Renal cortical epithelial cell (primary cell): ENCODE measurements at places on chromosomes 7 and 10. TPM values are rescaled to one million over a fixed set of nuclear protein-coding genes. Genes with fewer than 3 reads are reported as not detected.

GRCh38 chr7:17207220-17207619 lies 91.2 kb upstream of the AHR start:
- no peak for DNase-seq

The CYP26C1 gene
- total RNA-seq, result 0.52 and 0.65 TPM in 2 replicates

The AGBL3 gene
- total RNA-seq, result 2.3 and 3.6 TPM in 2 replicates

DNA sequence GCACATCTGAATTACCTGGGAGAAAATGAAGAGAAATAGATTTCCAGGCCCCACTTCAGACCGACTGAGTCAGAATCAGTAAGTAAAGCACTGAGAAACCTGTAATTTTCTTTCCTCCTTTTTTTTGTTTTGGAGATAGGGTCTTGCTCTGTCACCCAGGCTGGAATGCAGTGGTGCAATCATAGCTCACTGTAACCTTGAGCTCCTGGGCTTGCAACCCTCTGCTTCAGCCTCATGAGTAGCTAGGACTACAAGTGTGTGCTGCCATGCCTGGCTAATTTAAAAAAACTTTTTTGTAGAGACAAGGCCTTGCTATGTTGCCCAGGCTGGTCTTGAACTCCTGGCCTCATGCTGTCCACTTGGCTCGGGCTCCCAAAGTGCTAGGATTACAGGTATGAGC lies 260.2 kb downstream of the STK31 start:
- no peak for DNase-seq

DNA sequence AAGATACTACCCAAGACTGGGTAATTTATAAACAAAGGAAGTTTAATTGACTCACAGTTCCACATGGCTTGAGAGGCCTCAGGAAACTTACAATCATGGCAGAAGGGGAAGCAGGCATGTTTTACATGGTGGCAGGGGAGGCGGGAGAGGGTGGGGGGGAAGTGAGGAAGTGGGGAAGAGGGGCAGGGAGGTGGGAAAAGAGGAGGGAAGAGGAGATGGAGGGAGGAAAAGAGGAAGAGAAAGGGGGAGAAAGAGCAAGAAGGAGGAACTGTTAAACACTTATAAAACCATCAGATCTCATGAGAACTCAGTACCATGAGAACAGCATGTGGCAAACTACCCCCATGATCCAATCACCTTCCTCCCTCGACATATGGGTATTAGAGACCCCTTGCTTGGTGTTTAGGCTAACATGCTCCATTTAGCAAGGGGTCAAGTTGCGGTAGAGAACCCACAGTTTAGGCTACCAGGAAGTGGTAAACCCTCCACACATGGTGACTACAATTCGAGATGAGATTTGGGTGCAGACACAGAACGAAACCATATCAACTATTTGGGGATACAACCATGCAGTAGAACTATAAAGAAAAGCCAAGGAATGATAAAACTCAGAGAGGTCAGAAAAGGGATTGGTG lies 3.5 kb upstream of the LMBR1 start:
- no peak for DNase-seq

- no peak for DNase-seq
Measured at GRCh38 chr7:69817121-69817520, 218.8 kb downstream of the AUTS2 start.

The POT1 gene
- total RNA-seq, result 23.6 and 29.7 TPM in 2 replicates

DNA sequence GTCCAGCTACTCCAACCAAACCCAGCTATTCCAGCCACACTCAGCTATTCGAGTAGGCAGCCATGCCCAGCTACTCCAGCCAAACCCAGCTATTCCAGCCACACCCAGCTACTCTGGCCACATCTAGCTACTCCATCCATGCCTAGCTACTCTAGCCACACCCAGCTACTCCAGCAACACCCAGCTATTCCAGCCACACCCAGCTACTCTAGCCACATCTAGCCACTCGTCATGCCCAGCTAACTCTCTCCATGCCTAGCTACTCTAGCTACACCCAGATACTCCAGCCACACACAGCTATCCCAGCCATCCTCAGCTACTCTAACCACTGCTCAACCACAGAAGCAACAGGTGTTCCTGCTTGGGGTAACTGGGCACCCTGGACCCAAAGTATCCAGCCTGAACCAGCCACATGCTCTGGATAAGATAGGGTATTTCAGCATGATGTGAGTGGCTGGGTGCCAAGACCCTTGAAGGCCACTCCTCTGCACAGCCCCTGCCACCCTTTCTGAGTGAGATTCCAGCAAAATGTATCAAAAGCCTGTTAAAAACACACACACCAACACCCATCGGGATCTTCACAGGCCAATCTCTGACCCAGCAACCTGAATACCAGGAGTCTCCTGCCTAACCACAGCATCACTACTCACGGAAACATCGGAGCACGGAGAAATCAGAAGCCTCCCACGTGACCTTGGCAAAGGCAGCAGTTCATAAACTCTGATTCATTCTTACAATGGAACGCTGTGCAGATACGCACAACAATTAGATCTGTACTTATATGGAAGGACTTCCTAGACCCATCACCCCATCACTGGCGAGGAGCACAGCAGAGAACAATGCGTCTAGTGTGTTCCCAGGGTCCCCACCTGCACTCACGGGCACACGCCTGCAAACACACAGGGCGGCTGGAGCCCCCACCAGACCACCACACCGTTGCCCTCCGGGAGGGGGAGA lies 51.8 kb upstream of the DNAAF5 start:
- no peak for DNase-seq

GRCh38 chr7:108248821-108249220 lies 118.7 kb upstream of the LAMB4 start:
- no peak for DNase-seq

DNA sequence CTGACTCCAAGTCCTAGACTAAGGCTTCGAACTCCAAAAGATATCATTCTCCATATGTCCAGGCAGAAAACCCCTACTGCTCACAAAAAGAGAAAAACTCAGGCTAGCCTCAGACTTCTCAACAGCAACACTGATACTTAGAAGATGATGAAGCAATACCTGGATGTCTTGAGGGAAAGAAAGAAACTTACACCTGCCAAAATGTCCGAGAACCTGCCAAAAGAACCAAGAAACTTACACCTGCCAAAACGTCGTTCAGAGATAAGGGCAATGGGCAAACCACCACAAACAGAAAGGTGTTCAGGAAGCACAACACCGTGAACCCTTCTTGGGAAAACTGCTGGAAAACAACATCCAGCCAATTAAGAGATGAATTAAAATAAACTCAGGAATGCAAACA lies 15.3 kb downstream of the ABLIM1 start:
- no peak for DNase-seq

The LRMDA gene
- total RNA-seq, result 8.7 and 11.7 TPM in 2 replicates

DNA sequence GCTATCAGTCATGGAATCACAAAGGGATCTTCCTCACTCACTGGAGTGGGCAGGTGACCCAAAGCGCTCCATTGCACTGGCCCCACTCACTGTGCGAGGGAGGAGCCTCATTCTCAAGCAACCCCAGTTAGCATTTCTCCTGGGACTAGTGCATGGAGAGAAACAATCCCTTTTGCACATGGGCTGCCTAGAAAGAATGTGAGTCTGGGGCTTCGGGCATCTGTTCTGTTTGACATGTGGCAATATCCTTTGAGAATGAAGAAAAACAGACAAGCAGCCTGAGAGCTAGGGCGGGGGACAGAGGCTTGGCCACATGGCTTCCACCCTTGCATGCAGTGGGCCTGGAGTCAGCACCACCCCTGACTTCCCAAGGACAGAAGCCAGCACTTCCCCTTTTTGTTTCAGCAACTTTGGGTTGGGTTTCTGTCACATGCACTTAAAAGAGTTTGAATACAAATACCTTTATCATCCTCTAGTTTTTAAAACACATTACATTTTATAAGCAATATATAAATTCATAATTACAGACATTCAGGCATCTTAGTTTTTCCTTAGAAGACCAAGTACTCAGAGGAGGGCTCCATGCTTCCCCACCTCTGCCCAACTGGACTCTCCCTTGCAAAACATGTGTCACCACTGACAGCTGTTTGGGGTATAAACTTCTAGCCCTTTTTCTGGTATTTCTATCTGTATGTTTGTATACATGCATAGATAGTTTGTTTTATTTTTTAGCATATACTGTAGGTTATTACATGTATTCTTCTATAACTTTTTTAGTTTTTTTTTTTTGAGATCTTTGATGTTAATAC lies 73.8 kb downstream of the RBM20 start:
- DNase-seq, result no peak

DNA sequence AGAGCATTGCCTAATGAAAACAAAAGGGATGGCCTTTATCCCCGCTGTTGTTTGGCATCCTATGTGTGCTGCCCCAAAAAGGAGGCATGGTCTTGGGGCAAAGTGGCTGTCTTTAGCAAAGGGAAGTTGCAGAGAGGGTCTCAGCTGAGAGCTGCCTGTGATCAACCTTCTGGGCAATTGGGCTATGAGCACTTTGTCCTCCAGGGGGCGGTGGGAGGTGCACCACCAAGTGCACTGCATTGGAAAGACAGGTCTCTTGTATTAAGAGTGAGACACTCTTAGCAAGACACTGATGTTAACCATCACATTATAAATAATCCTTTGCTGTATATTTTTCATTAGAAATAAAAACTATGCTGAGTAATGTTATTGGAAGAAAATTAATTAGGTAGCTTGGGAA lies 314.8 kb downstream of the POM121L12 start:
- DNase-seq, result peak; percentile 42

The ARHGEF35 gene
- total RNA-seq, result 22.4 and 25.0 TPM in 2 replicates

The HEPACAM2 gene
- 0.10 TPM in 1 of 2 replicates, not detected in the other for total RNA-seq

DNA sequence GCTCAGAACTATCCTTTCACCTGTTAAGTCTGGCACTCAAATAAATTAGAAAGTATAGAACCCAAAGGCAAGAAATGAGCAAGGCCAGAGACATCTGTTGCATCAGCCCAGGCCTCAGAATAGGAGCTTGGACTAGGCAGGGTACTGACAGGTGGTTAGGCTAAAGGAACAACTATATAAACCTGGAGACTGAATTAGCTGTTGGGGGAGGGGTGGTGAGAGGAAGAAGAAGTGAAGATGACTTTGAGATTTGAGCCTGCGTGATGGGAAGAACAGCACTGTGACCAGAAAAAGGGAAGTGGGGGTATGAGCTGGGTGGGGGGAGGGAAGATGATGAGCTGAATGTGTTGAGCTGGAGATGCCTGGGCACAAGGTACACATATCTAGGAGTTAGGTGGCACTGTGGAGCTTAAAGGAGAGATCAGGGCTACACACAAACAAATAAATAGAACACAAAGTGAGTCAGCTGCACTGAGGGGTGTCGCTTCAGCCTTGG lies 244.7 kb downstream of the PTEN start:
- DNase-seq, result peak; percentile 42

The CCL24 gene
- total RNA-seq, result not detected in 2 replicates

DNA sequence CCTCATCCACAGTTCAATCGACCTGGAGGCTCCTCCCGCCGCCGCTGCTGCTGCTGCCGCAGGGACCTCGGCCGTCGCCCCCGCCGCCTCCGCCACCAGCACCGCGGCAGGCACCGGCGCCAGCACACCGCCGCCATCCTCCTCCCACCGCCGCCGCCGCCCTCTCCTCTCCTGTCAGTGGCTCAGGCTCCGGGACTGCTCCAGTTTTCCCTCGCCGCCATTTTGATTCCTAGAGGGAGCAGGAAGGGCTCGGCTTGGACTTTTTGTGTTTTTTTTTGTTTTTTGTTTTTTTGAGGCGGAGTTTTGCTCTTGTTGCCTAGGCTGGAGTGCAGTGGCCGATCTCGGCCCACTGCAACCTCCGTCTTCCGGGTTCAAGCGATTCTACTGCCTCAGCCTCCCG lies 3.0 kb upstream of the MCM10 start:
- no peak for DNase-seq

The NPFFR1 gene
- under 0.01 TPM in 1 of 2 replicates, not detected in the other for total RNA-seq

GRCh38 chr7:43590862-43591557 lies 8.1 kb downstream of the STK17A start:
- DNase-seq, result no peak

The GHRHR gene
- total RNA-seq, result not detected in 2 replicates

The ZP3 gene
- 3.4 and 5.0 TPM in 2 replicates for total RNA-seq

The CCDC201 gene
- not detected in 2 replicates for total RNA-seq

The GPR15LG gene
- total RNA-seq, result 6.8 and 46.5 TPM in 2 replicates

DNA sequence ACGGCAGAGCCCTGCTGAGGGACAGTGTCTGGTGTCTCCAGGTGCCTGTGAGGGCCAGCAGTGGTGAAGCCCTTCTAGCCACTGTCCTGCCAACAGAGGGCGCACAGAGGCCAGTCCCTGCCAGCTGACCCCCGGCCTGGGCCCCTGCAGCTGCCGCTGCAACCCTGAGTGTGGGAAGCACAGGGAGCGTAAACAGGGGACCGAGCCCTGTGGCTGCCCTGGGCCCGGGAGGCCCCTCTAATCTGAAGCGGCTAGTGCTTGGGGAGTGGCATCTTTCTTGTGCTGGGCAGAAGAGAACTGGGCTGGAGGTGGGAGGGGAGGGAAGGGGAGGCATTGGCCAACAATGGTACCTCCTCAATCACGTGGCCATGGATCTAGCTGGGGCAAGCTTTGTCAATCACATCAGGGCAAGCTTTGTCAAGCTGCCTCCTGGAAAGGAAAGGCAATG lies 34.6 kb downstream of the TRIM8 start:
- DNase-seq, result peak; percentile 64

The LLCFC1 gene
- not detected in 2 replicates for total RNA-seq

GRCh38 chr7:96188591-96188991 lies 133.3 kb downstream of the SLC25A13 start:
- no peak for DNase-seq

GRCh38 chr7:80934321-80934720 lies 15.5 kb upstream of the SEMA3C start:
- DNase-seq, result peak; percentile 65

- DNase-seq, result no peak
Measured at GRCh38 chr7:151415375-151416105, 5.7 kb upstream of the WDR86 start.

DNA sequence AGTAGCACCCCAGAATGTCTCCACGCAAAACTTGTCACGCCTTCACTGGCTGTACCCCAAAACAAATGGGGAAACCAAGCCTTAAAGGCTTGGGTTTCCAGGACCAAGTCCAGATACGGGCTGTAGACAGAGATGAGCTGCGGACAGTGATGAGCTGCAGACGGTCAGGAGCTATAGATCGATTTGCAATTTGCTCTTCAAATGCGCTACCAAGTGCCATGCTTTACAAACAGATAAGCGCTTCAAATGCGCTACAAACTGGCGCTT lies 658 bp upstream of the SGCE start:
- DNase-seq, result no peak

DNA sequence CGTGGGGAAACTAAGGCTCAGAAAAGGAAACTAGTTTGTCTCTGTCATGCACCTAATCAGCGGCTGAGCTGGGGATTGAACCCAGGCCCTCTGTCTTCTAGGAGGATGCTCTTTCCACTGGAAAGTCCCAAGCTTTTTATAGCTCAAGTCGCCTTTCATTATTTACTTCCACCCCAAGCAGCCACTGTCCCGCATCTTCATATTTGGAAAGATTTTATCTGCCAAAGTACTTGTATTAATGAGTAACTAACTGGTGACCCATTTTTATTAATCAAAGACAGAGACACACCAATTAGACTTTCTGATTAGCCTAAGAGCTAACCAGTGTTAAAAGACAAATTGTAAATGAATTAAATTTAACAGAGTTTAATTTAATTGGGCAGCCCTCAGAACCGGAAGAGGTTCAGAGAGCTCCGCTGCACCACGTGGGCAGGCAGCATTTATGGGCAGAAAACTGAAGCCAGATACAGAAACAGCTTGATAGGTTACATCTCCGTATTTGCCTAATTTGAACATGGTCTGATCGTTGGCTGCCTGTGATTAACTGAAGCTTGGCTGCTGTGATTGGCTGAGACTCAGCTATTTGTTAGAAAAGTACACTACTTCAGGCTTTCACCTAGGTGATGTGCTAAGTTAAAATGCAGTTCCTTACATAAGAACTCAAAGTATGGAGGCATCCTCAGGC lies 78.5 kb upstream of the PDCD4 start:
- peak; percentile 55 for DNase-seq
